ENCODE measurements at places on chromosomes 3 and 15.

GRCh38 chr3:64601824-64602223, 86.0 kb downstream of the ADAMTS9 start:
- no peak for DNase-seq

GRCh38 chr3:192336286-192336685, 391.1 kb downstream of the FGF12 start:
- peak; percentile 17 for DNase-seq

DNA sequence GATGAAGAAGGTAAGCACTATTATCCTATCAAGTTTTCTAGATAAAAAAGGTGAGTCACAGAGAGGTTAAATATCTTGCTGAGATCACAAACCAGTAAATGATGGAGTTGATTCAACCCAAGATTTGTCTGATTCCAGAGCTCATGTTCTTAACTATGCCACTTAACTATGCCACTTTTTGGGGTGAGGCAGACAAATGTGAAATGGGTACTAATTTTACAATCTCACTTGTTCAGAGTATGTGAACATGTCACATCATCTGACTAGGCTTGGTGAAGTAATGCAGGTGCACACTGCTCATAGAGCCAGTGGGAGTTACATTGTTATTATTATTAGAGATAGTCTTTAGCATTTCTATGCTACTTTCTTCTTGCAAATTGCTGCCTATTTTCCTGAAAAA, 2.0 kb downstream of the DRD3 start:
- no peak for DNase-seq

- DNase-seq, result no peak
These were observed 35.7 kb upstream of the RHO start for GRCh38 chr3:129492691-129493090.

- DNase-seq, result no peak
These were observed 75.0 kb downstream of the SEMA5B start for GRCh38 chr3:122952520-122952919.

Measured in SK-MEL-5 (cell line).